A673 (cell line): ENCODE measurements at places on chromosomes 16 and 17.

- no peak for DNase-seq
Observed at GRCh38 chr17:65181237-65182061, 44.3 kb downstream of the RGS9 start.

- DNase-seq, result no peak
Observed at GRCh38 chr16:82133798-82134197, 36.2 kb downstream of the MPHOSPH6 start.

DNA sequence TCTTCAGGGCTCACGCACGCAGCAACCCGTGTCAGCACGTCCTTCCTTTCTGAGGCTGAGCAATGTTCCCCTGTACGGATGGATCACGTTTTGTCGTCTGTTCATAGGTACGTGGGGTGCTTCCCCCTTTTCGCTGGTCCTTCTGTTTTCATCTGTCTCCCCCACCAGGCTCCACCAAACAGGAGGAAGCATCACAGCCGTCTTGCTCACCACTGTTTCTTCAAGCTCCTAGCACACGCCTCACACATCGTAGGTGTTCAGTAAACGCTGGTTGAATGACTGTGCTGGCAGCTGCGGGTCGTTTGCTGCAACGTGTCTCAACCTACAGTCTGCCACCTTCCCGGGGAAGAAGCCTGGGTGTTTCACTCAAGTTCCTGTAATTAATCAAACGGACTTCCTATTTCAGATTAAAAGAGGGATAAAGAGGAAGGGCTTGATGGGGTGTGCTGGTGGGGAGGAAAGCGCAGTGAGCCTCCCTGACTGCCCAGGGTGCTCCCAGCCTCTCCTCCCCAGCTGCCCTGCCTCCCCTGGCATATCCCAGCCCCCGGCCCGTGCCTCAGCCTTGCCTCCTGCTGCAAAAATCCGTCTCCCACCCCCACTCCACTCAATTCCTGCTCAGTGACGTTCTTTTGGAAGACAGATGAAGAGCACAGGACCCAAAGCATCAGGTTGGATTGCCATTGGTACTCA is 76.7 kb upstream of the DOC2B start:
- DNase-seq, result no peak

DNA sequence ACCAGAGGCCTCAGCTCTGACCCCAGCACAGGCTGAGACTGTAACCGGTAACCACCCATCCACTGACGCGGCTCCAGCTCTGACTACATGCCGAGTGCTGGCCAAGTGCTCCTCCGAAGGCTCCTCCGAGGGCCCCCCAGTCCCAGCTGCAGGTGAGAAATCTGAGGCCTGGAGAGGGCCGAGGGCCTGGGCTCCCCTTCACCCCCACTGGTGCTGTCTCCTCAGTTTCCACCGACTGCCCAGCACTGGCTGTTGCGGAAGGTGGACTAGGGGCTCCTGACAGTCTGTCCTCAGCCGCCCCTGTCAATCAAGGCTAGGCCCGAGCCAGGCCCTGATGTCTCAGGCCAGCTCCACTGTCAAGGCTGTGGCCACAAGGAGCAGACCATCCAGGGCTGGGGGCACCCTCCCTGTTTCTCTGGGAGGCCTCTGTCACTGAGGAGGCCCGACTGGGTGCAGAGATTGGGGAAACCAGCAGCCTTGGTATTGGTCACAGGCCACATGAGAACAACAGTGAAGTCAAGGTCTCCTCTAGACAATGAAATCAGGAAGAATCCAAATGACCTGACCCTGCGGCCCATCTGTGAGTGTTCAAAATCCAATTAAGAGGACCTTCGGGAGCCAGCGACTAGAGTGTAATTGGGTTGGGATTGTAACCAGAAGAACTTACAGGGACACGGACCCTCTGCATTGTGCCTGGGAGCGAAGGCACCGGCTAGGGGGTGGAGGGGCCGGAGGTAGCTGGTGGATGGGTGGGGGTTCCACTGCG is 5.1 kb downstream of the TMEM235 start:
- no peak for DNase-seq

GRCh38 chr16:80527297-80527696 is 13.5 kb upstream of the DYNLRB2 start:
- peak; percentile 25 for DNase-seq

GRCh38 chr17:77875881-77876509 is 82.5 kb upstream of the TNRC6C start:
- DNase-seq, result no peak

GRCh38 chr17:63450551-63450950 is 4.4 kb upstream of the CYB561 start:
- DNase-seq, result no peak

- no peak for DNase-seq
Observed at GRCh38 chr16:13038591-13038990, 137.2 kb downstream of the SHISA9 start.

DNA sequence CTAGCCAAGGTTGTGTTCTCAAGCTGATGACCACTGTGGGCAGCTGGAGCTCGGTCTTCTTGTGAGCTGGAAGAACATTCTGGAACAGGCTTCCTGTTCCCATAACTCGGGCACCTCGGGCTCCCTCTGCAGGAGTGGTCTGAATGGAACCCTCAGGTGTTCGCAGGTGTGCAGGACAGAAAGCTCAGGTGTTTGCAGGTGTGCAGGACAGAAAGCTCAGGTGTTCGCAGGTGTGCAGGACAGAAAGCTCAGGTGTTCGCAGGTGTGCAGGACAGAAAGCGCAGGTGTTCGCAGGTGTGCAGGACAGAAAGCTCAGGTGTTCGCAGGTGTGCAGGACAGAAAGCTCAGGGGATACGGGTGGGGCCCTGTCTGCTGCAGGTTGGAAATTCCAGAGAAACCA is 109.0 kb upstream of the CACNG5 start:
- no peak for DNase-seq

DNA sequence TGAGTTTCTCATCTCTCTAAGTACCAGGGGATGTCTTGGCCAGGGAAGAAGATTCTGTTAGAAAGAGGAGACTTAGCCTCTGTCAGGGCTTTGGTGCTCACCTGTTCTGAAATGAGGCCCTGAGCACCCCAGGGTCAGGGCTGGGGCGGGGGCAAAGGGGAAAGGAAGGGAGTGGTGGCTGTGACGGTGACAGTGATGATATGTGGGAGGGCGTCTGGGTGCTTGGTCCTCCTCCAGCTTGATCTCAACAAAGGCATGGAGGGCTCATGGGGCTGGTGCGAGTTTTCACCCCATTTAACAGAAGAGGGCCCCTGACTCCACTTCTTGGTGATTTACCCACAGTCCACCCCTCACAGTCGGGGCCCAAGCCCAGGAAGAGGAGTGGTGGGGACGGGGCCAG is 15.1 kb downstream of the SOX8 start:
- no peak for DNase-seq

- DNase-seq, result no peak
Observed at GRCh38 chr17:64339516-64340490, 50.9 kb downstream of the PECAM1 start.

DNA sequence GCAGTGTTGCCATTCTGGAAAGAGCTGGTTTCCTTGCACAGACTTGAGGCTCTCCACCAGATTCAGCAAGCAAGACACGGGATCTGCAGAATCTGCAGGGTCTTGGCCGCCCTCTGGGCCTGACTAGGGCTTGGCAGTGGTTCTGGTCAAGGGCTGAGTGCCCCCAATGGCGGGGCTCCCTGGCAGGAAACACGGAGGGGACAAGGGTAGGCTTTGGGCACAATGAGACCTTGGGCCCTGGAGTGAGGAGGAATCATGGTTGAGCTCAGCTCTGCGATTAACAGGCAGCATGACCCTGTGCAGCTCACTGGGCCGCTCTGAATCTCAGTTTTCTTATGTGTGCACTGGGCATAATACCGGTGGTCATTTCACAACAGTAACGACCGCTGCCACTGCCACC is 249.9 kb downstream of the GSG1L start:
- no peak for DNase-seq

- no peak for DNase-seq
Observed at GRCh38 chr17:5919089-5919488, 151.1 kb upstream of the WSCD1 start.

DNA sequence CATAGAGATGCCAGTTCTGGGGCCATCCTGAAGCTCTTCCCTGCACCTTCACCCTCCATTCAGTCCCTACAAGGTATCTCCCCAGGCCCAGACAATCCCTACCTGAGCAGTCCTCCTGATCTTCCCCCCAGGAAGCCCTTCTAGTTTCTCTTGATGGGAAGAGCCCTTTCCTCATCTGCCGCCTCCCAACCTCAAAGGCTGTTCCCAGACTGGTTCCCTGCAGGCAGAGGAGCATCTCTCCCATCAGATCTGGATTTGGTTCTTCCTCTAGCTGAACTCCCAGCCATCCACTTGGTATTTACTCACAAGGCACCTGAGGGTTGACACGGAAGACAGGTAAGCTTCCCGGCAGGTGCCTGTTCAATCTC is 24.6 kb upstream of the PHB1 start:
- no peak for DNase-seq

GRCh38 chr16:9603316-9603715 is 511.9 kb downstream of the HAPSTR1 start:
- no peak for DNase-seq

- DNase-seq, result peak; percentile 56
Observed at GRCh38 chr17:38584350-38584925, 21.3 kb downstream of the SRCIN1 start.

DNA sequence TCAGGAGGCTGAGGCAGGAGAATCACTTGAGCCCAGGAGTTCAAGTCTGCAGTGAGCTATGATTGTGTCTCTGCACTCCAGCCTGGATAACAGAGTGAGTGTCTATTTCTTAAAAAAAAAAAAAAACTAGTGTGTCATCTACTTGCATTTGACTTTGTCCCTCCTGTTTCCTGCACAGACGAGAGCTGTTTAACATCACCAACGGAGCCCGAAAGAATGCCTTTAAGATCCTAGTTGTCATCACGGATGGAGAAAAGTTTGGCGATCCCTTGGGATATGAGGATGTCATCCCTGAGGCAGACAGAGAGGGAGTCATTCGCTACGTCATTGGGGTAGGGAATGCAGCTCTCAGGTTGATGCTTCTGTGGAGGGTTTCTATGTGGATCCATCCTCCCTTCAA is 13.4 kb downstream of the ITGAM start:
- DNase-seq, result no peak

DNA sequence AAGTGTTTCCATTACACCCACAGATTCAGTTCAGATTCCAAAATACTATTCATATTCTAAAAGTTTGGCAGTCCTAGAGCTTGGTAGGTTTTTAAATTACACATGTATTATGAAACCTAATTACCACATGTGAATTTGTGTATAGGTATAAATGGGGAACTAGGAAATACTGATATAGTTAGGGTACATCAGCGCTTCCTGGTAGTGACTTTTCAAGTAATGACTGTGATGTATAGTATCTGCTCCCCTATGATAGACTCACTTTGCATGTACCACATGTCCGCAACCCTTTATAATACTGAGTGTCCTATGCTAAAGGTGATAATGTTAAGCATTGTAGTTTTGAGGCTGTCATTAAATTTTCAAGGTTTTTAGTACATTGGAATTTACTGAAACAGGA is 22.9 kb downstream of the CDK12 start:
- no peak for DNase-seq

GRCh38 chr16:74698222-74698621 is 2.4 kb downstream of the MLKL start:
- no peak for DNase-seq

DNA sequence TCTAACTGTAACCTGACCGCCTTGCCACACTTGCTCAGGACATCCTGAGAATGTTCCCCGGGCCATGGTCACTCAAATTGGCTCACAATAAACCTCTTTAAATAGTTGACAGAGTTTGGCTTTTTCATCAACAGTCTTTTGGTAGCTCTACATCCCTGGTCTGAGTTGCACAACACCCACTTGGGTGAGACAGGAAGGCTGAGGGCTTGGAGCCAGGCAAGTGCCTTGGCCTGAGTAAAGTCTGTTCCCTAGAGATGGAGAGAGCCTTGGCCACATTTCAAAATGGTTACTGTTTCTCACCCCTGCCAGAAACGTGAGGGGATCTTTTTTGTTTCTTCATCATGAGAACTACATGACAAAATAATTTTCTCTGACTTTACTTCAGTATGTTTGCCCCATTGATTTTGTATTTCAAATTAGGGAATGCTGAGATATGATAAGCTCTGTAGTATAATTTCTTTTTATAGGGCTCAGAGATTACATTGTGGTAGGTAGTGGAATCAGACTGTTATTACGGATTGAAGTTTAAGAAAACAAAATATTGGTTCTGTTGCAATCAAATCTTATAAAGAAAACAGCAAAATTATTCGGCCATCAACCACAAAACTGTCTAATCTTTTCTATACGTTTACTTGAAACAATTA is 53.9 kb upstream of the NETO2 start:
- DNase-seq, result no peak

GRCh38 chr17:14123619-14124278 is 54.4 kb downstream of the COX10 start:
- DNase-seq, result no peak

DNA sequence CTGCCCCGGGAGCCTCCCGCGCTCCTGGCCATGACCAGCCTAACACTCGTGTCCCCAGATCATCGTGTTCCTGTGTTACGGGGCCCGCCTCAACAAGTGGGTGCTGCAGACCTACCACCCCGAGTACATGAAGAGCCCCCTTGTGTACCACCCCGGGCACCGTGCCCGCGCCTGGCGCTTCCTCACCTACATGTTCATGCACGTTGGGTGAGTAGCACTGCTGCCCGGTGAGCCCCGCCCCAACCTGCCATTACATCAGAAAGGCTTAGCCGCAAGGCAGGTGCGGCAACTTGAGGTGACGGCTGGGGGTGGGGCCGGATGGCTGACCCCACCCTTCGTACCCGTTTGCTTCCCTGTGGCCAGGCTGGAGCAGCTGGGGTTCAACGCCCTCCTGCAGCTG is 1.4 kb downstream of the RHBDL1 start:
- DNase-seq, result no peak

- no peak for DNase-seq
Observed at GRCh38 chr17:72538901-72539352, 418.1 kb downstream of the SOX9 start.

DNA sequence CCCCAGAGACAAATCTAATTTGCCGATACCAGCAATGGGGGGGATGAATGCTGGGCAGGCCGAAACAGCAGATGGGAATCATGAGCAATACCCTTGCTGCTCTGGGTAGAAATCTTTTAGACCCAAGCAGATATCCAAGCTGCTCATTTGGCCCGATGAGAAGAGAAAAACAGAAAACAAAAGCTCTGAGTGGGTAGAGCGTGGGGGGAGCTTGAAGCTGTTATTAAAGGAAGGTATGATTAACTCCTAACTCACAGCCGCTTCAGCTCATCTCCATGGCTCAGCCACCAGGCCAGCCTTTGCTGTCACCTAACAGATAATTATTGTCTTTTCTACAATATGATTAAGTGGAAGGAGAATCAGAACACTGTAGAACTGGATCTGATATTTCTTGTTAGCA is 58.3 kb downstream of the VPS35L start:
- no peak for DNase-seq
